ENCODE measurements at places on chromosomes 5 and 9.

DNA sequence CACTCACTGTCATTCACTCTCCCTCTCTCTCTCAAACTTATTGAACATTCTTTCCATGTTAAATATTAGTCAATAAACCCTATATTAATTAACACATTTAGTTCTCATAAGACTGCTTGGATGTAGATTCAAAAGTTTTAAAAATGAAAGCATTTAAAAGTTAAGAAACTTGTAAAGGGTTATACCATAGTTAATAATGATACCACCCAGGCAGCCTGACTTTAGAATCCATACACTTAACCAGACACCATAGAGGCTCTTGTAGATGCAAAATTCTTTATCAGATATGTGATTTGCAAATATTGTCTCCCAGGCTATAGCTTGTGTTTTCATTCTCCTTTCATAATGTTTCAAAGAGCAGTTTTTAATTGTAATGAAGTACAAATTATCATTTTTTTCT is 335.8 kb upstream of the ACTBL2 start:
- no peak for DNase-seq

- no peak for DNase-seq
These were observed 184.3 kb downstream of the TSSK1B start for GRCh38 chr5:113250341-113250953.

GRCh38 chr9:35646153-35646532 is 4.6 kb downstream of the SIT1 start:
- DNase-seq, result no peak

DNA sequence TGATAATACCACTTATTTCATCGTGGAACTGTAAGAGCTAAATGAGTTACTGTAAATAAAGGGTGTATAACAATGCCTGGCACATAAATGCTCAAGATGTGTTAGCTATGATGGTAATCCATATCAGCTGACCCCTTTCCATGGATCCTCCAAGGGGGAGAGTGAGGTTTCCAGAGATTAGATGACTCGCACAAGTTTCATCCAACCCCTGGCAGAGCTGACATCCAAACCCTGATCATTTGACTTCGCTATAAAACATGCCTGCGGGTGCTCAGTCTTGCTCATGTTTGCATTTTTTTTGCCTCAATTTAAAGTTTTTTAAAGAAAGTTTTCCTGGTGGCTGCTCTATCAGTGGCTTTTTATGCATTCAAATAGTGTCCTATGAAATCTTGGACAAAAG is 145.7 kb upstream of the SMIM23 start:
- no peak for DNase-seq

- DNase-seq, result no peak
These were observed 567.6 kb upstream of the ADAMTS16 start for GRCh38 chr5:4572311-4573100.

- no peak for DNase-seq
These were observed 8.7 kb upstream of the GABRP start for GRCh38 chr5:170774831-170775230.

- no peak for DNase-seq
These were observed 58.1 kb downstream of the PTCH1 start for GRCh38 chr9:95458666-95459065.

DNA sequence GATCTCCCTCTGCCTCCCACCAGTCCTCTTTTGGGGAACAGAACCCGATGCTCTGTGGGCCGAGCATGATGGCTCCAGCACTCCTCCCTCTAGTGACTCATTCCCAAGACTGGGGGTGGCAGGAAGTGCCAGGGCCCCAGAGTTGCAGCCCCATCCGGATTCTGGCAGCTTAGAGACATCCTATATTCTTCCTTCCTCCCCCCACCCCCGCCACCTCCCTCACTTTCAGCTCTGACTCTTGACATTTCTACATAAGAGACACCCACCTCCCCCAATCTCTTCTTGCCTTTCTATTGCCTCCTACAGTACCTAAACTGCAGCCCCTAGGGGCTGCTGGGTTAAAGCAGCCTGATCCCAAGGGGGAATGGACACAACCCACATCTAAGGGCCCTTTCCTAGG is 47.1 kb upstream of the MATR3 start:
- DNase-seq, result peak; percentile 74

- DNase-seq, result no peak
These were observed 201.1 kb upstream of the CHD1 start for GRCh38 chr5:99129768-99130501.

GRCh38 chr5:143865426-143866025 is 53.6 kb downstream of the HMHB1 start:
- no peak for DNase-seq

DNA sequence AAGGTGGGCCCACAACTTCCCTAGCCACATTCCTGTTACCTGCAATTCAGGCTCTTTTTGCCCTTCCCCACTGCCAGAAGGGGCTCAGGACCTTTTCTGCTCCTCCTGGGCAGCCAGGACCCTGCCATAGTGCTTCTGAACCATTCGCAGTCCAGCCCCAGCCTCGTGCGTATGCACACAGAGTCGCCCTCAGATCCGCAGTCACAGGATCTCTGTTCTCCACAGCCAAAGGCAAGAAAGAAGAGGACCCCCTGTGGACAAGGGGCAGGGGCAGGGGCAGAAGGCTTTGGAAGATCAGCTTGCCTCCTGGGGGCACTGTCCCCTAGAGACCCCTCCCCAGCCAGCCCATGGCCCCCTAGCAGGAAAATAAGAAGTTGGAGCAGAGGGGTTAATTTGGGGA is 82.8 kb downstream of the PCDH1 start:
- DNase-seq, result no peak

DNA sequence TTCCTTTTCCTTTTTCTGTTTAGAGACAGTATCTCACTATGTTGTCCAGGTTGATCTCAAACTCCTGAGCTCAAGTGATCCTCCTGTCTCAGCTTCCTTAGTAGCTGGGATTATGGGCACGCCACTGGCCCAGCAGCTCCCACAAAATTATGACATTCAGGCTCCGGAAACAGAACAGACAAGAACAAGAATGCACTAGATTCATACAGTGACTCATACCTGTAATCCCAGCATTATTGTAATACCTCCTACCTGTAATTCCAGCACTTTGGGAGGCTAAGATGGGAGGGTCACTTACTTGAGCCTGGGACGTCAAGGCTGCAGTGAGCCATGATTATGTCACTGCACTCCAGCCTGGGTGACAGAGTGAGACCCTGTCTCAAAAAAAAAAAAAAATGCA is 26.7 kb upstream of the B4GALT1 start:
- DNase-seq, result no peak

GRCh38 chr9:89089176-89089575 is 89.4 kb downstream of the SHC3 start:
- DNase-seq, result no peak

- DNase-seq, result no peak
These were observed 26.6 kb downstream of the MYO10 start for GRCh38 chr5:16909464-16909863.

GRCh38 chr5:66967826-66968262 is 228.8 kb downstream of the CD180 start:
- DNase-seq, result no peak

DNA sequence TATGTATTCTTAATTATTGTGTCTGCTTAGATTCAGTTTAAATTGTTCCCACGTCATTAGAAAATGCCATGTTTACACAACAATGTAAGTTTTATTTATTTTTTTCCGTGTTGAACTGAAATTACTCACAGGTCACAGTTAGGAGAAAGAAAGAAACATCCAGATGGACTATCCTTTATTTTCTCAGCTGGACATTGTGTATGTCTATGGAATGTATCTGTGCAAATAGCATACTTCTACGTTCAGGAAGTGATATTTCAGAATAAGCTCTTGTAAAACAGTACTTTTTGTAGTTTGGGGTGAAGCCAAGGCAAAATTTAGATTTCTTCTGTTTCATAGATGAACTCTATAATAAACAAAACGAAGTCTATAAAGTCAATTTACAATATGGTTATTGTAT is 249.0 kb upstream of the ZNF608 start:
- no peak for DNase-seq

DNA sequence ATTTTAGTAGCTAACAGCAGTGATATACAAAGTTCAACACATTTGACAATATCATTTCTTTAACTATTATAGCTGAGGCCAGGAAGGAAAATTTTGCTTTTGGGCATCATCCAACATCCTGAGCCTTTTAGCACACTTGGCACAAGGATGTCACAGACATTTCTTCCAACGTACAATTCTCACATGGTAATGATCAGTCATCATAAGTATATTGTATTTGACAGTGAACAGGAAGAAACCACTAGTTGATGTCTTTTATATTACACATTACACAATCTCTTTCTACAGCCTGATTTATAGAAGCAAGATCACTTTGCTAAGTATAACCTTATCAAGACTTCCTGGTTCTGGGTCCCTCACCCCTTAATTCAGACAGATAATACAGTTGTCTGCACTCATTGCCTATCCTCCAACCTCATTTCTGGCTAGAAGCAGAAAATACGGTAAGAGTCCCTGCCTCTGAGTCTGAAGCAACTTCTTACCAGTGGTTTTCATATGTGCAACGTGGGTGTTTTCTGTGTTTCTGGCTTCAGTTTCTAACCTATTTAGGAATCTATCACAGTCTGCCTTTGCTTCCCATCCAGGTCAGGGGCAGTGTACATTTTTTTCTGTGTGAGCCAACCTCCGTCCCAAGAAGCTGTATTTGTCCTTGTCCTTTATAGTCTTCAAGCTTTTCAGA is 167.8 kb downstream of the PAM start:
- DNase-seq, result no peak

DNA sequence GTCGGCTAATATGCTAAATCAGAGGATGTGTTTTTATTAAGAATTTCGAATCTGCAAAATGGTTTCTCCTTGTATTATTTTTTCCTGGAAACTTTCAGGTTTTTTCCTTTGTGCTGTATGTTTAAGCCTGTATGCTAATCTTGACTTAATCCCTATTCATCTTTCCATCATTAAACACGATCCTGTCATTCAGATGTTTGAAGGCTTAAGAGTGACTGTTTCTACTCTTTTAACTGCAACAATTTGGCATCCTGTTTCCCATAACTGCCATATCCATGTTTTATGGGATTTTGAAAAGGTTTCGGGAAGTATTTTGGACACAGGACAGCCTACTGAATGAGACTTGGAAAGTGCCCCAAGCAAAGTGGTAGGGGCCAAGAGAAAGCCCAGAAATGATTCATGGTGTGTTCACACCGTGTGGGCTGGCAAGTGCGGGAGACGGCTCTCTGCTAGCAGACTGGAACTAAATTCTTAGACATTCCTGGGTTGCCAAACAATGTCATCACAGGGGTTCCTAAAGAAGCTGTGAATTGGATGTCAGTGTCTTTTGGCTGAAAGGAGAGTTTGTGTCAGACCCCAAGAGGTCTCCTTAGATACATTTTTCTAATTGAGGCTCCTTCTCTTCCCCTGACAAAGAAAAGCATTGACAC is 125.4 kb upstream of the ADAMTS16 start:
- no peak for DNase-seq

DNA sequence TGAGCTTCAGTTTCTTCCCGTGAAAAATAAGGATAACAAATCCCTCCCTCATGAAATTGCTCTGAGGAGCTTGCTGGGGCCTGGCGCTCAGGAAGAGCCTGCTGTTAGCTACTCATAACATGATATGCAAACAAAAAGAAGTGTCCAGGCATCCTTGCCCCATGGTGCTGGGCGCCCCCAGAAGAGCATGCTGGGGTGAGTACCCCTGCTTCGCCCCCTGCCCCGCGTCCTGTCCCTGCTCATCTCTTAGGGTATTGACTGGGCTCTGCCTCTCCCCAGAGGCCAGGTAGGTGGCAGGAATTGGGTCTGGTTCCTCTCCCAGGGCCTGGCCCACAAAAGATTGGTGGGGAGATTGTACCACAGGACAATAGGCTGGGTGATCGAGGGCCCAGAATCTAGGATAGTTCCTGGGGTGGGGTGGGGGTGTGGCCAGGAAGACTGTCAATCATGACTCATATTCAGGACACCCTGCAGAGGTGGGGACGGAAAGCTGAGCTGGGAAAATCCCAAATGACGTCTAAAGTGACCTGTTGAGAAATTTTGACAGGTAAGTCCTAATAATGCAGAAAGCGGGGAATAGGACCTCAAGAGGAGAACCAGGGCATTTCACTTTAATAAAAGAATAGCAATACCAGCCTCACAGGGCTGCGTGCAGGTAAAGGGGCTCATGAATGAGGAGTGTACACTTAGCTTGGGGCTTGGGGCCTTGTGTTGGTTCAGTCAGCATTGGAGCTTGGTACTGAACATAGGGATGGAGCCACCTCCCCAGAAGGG is 8.9 kb downstream of the PITX1 start:
- no peak for DNase-seq

GRCh38 chr5:135944967-135945560 is 9.7 kb downstream of the LECT2 start:
- peak; percentile 25 for DNase-seq

Data from posterior cingulate gyrus (tissue), 11 donors.